ENCODE measurements at places on chromosomes 11 and 22.

GRCh38 chr11:103906291-103906867, 130.1 kb upstream of the DDI1 start:
- DNase-seq: no peak

DNA sequence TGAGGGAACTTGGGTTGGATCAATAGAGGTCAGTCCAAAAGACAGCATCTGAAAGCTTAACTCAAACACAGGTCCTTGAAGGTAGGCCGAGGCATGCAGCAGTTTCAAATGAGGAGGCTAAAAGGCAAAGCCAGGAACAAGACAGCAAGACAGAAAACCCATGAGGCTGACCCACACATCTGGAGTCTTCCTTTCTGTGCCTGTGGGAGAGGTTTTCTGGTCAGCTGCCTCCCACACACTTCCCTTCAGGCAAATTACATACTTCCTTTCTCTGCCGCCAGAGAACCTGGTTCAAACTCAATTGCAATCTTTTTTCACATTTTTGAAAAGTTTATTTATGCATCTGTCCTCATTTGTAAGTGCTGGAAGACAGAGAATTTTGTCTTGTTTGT, 29.8 kb upstream of the CRTAM start:
- no peak for DNase-seq

DNA sequence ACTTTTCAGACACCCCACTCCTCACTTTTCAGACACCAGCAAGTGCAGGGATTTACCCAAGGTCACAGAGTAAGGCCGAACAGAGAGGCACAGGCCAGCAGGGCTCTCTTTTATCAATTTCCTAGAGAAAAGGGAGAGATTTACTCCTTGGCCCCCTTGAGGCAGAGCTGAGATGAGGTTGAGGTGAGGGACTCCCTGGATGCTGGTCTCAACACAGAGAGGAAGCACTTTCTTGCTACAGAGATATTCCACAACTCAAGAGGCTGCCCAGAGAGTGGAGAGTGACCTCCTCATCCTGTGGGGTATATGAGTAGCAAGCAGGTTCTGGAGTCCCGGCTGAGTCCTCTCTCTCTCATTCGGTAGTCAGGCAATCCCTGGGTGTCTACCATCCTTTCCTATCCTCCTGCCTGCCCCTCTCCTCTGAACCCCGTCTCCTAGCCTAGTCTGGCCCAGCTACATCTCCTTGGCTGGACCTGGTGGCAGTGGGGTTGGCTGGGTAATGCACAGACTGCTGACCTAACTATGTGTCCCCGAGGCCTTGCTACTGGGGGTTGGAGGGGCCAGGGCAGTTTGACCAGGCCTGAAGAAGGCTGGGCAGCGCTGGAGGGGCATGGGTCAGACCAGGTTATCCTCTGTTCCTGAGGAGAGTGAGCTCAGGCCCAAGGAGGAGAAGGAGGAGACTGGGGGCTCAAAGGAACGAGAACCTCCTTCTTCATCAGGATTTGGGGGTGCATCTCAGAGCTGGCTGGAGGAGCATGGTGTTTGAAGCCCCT, 1.8 kb upstream of the ARHGEF17 start:
- no peak for DNase-seq

DNA sequence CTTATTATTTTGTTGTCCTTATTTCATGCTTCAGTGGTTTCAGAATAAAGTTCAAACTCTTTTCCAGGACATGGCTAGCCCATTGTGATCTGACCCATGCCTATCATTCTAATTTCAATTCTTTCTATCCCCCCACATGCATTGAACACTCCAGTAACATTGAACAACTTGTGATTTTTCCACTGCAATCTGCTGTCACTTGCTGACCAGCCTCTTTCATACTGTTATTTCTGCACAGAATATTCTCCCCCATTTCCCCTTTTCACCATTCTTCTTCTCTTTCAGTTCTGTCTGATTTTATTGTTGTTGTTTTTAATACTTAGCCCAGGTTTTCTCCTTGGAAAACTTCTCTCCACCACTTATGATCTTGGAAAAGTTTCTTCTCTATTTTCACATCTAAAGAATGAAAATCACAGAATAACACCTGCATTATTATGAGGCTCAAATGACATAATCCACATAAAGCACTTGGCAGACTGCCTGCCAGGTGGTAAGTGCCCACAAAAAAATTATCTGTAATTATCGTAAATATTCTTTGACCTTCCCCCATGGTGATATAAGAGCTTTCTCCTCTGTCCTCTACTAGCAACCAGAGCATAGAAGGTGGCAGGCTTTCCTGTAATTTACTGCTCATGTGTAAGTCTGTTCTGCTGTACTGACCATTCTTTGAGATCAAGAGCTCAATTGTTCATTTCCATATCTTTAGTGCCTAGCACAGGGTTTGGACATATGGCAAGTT, 51.9 kb upstream of the EED start:
- no peak for DNase-seq

- DNase-seq: no peak
These were observed 3.6 kb downstream of the CLTCL1 start for GRCh38 chr22:19287889-19288288.

DNA sequence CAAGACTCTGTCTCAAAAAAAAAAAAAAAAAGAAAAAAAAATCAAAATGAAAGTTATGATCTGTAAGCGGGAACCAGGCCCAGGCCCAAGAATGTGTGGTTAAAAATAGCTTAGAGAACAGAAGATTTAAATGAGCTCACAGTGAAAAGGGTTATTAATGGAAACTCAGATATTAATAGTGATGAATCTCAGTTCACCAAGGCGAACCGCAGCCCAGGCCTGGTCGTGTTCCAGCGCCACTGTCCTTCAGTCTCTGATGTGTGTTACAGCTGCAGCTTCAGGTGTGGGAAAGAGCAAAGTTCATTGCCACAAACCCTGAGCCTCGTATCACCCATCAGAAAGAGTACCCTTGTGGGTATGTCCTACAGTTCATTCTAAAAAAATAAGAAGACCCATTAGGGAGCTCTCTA, 107.1 kb downstream of the GAB2 start:
- no peak for DNase-seq

GRCh38 chr22:37968452-37969251, 15.2 kb downstream of the POLR2F start:
- no peak for DNase-seq

GRCh38 chr22:22349455-22349836, 104.9 kb downstream of the VPREB1 start:
- no peak for DNase-seq

DNA sequence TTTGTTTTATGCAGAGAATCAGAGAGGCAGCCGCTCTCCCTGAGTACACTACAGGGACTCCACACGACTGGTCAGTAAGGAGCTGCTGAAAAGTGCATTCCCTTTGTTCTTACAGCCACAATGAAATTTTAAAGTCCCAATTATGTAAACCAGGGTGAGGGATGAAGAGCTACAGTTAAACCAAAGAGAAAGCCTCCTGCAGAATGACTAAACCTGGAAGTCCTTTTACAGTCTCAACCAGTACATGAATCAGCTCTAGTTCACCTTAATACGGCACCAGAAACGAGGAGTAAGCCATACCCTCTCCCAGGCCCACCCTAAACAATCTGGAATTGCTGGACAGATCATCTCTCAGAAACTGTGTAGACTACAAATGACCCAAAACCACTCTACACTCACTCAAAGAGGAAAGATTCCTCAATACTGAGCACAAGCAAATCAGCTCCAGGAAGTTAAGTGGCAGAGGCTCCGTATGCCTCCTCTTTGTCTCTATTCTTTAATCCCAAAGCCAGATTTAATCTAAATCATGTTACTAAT, 113.1 kb downstream of the RBFOX2 start:
- DNase-seq: no peak

DNA sequence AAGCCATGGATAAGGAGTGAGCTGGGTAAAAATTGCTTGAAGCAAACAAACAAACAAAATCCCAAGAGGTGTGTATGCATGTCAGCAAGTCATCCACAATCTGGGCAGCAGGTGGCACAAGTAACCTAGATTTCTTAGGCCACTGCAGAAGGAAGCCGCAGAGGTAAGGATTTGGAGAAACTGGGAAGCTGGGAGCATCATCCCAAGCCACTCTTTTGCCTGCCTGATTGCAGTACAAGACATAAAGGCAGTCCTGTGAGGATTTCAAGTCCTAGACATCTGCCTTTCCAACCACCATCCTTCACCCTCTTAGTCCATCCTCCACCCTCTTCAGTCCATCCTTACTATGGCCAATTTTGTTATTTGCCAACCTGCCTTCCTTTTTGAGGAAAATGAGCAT, 67.2 kb upstream of the BMAL1 start:
- peak; percentile 7 for DNase-seq

DNA sequence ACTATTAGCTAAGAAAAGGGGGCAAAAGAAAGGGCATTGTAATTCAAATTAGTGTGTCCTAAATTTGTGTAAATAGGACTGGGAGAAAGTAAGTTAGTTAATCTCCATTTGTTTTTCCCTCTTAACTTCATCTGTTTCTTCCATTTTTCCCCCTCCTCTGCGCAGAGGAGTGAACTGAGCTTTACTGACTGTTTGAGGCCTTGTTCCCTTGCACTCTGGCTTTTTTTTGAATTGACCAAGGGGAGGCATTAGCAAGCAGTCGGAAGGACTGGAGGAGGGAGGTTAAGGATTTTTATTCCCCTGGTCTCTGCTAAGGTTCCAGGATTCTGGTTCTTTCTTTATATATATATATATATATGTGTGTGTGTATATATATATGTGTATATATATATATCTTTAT, 15.2 kb upstream of the FANCF start:
- DNase-seq: no peak

GRCh38 chr11:32890843-32891656, 1.6 kb upstream of the QSER1 start:
- no peak for DNase-seq

GRCh38 chr11:132803436-132803835, 728.9 kb downstream of the OPCML start:
- DNase-seq: no peak

- no peak for DNase-seq
These were observed 46.5 kb downstream of the GNB1L start for GRCh38 chr22:19807914-19808872.

DNA sequence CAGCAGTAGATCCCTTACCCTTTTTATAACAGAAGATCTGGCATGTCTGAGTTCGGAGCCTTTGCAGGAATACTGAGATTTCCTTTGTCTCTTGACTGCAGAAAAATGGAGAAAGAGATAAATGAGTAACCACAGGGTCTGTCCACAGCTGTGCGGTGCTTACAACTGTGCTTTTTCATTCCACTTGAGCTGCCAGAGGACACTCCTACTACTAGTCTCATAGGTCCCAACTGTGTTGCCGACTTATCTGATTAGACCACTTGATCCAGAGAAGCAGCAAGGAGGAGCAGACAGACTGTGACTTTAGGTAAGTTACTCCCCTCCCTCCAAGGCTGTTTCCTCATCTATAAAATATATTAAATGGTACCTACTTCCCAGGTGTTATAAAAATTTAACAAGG, 17.5 kb downstream of the FAM227A start:
- no peak for DNase-seq

GRCh38 chr22:41862530-41863266, 29.8 kb downstream of the SREBF2 start:
- peak; percentile 46 for DNase-seq

DNA sequence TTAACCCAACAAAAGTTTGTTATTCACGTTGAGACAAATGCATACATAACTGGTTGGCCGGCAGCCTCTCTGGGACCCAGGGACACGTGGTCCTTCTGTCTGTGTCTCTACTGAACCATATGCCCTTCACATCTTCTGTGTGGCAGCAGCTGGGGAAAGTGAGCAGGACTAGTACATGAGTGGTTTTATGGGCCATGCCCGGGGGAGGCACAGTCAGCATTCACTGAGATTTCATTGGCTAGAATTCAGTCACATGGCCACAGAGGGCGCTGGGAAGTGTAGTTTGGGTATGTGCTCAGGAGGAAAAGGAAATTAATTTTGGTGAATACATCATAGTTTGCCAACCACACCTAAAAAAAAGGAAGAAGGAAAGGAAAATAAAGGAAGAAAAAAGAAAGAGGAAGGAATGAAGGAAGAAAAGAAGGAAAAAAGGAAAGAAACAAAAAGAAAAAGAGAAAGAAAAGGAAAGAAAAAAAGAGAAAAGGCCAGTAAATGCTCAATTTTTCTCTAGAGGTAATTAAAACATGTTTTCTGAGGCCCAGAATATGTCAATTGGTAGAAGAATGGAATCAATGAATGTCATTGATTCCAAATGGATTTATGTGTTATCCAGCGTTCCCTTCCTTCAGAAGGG, 55.9 kb upstream of the KIRREL3 start:
- no peak for DNase-seq

DNA sequence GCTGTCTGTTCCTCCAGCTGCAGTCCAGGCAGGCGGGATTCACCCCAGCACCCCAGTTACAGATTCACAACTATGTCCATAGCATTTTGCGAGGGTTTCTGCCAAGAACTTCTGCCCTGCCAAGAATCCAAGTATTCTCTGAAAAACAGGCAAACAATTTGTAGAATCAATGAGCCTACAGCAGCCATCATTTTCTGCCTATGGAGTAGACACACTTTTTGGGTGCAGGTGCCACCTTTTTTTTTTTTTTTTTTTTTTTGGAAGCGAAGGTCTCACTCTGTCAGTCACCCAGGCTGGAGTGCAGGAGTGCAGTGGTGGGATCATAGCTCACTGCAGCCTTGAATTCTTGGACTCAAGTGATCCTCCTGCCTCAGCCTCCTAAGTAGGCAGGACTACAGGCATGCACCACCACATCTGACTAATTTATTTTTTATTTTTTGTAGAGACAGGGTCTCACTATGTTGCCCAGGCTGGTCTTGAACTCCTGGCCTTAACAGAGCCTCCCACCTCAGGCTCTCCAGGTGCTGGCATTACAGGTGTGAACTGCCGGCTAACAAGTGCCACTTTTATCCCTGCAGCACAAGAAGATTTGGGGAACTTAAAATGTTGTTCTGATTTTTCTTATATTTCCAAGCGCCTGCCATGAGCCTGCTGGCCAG, 195.1 kb downstream of the SNX19 start:
- no peak for DNase-seq

DNA sequence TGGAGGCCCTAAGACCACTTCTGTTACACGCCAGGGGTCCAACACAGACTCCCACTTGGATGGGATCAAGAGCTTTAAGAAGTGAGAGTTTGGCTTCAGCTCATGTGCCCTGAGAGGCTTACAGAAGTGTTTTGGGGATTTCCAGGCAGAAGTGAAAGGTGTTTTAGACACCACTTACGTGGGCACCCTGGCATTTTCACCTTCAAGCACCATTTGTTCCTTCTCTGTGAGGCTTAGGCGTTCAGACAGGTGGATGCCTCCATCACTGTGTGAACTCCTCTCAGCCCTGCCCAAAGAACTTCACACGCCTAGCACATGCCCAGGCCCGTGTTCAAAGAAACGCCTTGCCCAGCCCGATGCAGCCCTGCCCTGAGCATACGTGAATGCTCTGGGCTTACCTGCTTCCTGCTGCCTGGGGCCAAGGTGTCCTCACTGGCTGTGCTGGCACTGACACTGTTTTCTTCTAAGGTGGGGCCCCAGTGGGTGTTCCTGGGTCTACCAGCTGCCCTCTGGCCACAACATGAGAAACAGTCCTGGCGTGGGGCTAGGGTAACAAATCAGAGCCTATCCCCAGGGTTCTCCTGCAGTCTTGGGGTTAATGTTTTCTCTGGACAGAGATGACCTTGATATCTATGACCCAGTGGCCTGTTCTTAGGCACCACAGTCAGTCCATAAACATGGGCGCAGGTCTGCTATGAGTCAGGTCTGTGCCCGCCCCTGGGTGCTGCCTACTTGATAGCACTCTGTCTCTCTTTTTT, 34.0 kb downstream of the AMPD3 start:
- DNase-seq: no peak

All from activated CD4-positive, alpha-beta T cell treated with anti-CD3 and anti-CD28 coated beads, Interleukin-2, amount 50 U/mL, for 4 hours (primary cell).